ENCODE measurements at places on chromosomes 1 and 21. TPM values are rescaled to one million over a fixed set of nuclear protein-coding genes. Genes with fewer than 3 reads are reported as not detected.

DAB1 gene
- polyA plus RNA-seq: 3.6 TPM

SYT6 gene
- 1.7 TPM for polyA plus RNA-seq

CELA3B gene
- polyA plus RNA-seq: not detected

PANK4 gene
- 22.1 TPM for polyA plus RNA-seq

METTL18 gene
- 7.0 TPM for polyA plus RNA-seq

DNA sequence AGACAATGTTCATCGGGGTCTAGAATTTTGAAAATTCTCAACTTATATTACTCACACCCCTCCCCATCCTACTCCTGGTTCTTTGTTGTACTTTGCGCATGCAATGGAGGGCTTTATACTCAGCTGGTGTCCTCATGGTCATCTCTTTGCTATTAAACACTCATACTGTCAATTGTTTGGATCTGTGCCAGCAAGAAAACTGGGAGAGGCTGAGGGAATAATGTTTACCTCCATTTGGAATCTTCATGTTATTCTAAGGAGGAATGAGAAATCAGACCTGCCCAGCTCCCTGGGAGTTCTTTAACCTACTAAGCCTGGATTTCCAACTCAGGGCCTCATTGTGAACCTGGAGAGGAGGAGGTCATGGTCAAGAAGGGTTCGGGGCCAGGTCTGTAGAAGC is 143.9 kb upstream of the DNAH14 start:
- DNase-seq: no peak

DNA sequence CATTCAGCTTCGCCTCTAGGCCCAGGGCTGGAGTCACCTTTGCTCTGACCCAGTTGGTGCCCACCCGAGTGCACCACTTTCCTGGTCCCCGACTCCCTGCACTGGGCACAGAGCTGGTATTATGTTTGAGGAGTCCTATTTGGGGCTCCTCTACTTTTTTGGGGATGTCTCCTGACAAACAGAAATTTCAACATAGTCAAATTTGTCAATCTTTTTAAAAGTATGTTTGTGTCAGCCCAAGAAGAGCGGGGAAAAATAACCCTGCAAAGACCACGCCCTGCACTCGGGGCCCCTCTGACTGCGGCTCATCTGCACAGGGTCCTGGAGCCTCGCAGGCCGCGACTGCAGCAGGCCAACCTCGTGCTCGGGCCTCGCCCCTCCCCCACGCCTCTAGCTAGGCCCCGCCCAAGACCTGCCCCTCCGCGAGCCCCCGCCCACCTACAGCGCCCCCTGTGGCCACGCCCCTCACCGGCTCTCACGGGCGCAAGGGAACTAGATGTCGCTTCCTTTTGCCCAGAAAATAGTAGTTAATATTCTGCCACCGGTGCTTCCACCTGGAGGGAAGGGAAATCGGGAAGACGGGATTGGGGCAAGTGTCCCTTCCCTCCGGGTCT is 11.4 kb downstream of the FAM229A start:
- DNase-seq: no peak

DNA sequence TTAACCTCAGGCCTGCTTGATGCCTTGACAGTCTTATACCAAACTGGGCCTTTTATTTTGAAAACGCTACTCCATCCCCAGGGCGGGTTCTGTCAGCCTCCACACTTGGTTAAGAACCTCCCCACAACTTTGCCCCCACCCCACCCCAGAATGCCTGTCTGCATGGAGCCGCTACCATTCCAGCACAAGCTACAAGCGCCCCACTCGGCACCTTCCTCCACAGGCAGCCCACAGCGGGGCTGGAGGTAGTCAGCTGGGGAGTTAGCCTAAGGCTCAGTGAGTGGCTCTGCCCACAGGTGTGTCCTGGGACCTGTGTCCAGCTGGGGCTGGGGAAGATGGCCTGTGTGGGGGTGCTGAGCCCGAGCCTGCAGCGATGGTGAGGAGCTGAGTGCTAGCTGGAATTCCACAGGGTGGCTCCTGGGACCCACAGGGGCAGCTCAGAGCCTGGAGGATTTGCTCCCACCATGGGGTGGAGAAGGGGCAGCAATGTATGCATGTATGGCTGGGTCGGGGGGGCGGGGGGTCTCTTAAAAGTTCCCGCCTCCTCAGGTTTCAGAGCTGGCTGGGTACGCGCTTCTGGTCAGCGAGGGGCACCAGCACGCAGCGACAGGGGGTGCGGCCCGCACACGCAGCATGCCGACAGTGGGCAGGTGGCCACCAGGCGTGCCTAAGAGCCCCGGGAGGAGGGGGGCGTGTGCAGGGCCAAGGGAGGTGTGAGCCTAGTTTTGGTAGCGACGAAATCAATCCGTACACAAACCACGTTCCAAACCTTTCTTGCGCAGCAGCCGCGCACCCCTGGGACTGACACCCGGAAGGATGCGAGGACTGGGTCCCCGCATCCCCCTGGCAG is 917 bp downstream of the ETNK2 start:
- no peak for DNase-seq

GRCh38 chr1:226711976-226712741 is 26.9 kb downstream of the ITPKB start:
- DNase-seq: no peak

GRCh38 chr1:70874063-70874462 is 173.6 kb downstream of the PTGER3 start:
- DNase-seq: no peak

DNA sequence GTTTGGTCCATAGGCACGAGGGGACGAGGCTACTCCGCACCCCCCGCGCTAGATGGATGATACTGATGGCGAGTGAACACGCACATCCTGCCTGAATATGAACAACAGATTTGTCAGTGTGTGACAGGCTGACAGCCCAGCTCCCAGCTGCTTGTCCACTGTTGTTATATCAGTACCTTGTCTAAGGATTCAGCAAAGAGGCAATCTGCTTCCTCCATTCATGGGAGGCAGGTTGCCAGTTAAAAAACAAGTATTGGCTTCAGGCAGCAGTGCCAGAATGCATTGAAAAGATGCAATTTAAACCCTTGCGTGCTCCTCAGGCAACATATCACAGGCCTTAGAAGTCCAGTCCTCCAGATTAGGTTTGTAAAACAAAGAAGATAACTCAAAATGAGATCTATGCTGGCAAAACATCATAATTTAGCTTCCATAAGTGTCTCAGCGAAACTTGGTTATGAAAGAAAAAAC is 223.3 kb downstream of the GPATCH2 start:
- DNase-seq: no peak

- DNase-seq: no peak
These were observed 2.5 kb downstream of the SEMA4A start for GRCh38 chr1:156155756-156156510.

- DNase-seq: no peak
These were observed 42.6 kb downstream of the SIPA1L2 start for GRCh38 chr1:232587141-232588008.

DNA sequence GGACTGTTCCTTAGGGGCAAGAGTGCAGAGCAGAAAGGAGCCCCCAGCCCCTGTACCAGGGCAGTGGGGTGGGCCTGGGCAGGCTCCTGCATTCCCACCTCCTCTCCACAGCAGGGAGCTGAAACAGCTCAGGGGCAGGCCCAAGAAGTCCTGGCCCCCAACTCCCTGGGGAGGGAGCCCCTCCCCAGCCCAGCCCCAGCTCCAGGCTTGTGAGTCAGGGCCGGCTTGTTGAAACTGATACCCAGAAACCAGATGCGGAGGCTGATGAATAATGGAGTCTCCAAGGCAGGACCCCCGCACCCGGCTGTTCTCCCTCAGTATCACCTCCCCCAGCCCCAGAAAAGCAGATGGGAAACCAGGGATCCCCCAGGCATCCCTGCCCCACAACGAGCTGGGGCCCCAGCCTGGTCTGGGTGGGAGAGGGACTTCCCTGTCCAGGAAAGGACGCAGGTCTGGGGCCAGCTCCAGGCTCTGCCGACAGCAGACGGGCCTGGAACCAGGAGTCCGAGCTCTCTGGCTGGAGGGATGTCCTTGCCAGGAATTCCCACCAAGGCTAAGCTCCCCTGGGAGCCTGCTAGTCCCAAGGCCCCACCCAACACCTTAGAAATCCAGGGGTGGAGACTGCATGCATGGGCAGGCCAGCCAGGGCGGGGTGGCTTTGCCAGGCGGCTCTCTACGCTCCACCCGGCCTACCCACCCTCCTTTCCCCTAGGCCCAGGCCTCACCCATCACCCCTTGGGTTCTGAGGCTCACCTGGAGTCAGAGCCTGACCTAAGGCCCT is 2.7 kb downstream of the PLEKHG5 start:
- no peak for DNase-seq

DNA sequence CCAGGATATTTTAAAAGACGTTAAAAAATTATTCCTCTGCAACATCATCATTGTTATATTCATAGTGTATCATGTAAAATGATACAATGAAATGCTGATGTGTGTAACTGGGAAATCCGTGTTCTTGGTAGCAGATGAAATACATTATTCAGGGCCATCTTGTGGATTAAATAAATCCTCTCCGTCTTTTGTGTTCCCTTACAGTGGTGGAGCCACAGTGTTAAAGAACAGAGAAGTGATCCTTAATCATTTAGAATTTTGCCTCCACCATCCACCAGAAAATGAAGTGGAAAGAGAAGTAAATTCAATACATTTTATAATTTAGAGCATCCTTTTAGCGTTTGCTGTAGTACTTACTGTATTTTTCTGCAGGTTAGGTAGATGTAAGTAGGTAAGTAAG is 1.3 kb downstream of the DYRK3 start:
- no peak for DNase-seq

DNA sequence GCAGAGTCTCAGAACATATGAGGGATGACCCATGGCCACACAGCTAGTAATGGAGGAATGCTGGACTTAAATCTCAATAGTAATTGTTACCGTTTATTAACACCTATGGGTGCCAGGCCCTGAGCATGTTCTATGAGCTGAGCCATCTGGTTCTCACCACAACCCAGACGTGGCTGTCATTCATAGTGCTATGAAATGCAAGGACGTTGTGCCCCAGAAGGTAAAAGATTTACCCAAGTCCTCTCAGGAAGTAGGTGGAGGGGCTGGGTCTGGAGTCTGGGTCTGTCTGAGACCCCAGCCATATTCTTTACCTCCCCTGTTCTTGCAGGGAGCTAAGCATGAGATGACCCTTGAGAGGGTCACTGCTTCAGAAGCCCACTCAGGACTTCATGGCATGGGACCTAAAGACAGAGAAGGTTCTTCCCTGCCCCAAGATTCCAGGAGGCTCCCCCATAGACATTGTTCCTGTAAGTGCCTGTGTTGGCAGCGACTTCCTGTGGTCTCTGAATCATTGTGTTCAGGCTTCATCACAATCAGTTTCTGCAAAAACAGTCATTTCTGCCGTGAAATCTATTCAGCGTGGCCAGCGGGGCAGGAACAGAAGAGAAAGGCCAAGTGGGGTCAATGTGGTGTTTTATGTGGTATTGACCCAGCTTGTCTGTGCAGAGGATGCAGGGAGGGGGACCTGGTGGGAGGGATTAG is 475.4 kb downstream of the PTPRU start:
- no peak for DNase-seq

DNA sequence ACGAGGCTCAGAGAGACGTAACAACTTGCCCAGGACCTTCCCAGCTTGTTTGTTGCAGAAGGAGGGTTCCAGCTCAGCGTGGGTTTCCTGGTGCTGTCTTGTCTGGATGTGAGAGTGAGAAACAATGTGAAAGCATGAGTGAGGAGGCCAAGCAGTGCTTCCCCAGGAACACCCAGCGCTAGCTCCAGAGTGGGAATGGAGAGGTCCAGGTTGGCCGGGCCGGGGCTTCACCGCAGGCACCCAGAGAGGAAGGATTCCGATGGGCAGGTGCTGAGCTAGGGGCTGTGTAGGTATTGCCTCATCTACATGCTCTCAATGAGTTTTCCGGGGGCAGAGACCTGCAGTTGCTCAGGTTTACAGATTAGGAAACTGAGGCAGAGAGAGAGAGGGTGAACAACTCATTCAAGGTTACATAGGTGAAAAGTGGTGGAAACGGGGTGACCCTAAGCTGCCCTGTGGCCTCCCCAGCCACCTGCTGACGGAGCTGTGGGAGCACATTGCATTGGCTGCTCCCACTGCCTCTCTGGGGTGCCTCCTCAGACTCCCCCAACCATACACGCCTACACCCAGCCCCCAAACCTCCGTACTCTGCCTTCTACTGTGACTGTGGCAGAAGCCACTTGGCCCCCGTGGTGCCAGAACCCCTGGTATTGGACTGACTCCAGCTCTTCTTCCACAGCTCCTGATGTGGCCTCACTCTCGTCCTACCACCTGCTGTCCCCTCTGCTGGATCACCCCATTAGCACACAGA is 51.2 kb downstream of the B3GALT5 start:
- DNase-seq: no peak

DNA sequence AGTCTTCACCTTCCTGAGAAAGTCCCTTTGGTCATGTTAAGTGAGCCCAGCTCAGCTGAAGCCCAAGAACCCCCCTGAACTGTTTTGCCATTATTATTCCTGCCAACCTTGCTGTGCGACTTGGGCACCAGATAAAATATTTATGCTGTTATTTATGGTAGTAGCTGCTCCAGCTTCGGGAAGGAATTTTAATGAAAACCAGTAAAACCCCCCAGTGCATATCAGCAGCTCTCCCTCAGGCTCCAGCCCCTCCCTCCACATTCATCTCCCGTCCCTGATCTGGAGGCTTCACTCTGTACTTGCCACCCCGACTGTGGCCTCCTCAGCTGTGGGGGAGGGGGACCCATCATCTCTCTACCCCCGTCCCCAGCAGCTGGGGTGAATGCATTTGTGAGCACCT is 12.7 kb downstream of the TTC22 start:
- DNase-seq: no peak

DNA sequence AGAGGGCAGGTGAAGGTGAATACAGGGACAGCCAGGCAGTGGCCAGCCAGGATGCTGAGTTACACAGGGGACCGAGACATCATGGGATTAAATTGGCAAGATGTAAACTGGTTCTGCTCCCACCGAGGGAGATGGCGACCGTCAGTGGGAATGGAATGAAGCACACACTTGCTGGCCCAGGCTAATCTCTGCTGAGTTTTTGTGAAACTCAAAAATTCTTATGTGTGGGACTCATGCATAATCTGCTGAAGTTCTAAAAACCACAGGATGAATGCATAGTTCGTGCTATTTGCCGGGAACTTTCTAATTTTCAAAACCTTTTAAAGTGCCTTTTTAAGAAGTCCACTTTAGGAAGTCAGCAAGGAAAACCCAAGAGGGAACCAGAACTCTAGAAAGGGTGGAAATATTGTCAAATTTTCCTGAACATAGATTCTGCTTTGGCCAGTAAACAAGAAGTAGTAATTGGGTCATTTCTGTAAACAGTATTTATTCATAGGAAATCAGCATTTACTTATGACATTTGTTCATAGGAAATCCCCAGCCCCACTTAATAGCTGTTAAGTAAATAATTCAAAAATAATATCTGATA is 85.4 kb upstream of the ROR1 start:
- no peak for DNase-seq

DNA sequence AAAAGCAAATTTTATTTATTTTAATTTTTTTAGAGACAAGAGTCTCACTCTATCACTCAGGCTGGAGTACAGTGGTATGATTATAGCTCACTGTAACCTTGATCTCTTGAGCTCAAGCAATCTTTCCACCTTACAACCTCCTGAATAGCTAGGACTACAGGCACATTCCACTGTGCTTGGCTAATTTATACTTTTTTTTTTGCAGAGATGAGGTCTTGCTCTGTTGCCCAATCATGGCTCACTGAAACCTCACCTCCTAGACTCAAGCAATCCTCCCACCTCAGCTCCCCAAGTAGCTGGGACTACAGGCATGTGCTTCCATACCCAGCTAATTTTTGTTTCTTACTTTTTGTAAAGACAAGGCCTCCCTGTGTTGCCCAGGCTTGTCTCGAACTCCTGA is 49.5 kb downstream of the DR1 start:
- DNase-seq: no peak

All from forelimb muscle (tissue), 1 donor.